Stimulated activated CD8-positive, alpha-beta memory T cell treated with anti-CD3 and anti-CD28 coated beads, Interleukin-7, amount 100 ng/mL, for 48 hours (primary cell): ENCODE measurements at places on chromosomes 13 and 19.
A peak's percentile ranks its signal among the peaks of the same experiment; 100 is the strongest.

DNA sequence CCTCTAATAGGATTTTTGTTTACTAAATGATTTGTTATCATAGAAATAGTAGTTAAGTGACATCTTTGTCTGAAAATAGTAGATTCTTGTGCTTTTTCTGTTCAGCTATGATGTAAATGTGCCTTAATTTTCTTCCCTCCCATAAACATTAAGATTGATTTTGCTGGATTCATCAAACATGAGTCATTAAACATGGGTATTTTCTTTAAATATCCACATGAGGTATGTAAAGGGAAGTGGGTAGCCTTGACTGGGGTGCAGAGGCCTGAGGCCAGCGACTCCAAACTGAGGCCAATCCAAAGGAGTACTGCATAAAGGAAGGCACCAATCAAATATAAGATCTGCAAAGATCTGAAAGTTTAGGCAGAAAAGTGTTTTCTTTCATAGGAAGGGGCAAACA is 3.7 kb downstream of the ZNF136 start:
- no peak for DNase-seq

GRCh38 chr13:110168999-110169933 is 137.7 kb downstream of the COL4A1 start:
- DNase-seq: no peak

DNA sequence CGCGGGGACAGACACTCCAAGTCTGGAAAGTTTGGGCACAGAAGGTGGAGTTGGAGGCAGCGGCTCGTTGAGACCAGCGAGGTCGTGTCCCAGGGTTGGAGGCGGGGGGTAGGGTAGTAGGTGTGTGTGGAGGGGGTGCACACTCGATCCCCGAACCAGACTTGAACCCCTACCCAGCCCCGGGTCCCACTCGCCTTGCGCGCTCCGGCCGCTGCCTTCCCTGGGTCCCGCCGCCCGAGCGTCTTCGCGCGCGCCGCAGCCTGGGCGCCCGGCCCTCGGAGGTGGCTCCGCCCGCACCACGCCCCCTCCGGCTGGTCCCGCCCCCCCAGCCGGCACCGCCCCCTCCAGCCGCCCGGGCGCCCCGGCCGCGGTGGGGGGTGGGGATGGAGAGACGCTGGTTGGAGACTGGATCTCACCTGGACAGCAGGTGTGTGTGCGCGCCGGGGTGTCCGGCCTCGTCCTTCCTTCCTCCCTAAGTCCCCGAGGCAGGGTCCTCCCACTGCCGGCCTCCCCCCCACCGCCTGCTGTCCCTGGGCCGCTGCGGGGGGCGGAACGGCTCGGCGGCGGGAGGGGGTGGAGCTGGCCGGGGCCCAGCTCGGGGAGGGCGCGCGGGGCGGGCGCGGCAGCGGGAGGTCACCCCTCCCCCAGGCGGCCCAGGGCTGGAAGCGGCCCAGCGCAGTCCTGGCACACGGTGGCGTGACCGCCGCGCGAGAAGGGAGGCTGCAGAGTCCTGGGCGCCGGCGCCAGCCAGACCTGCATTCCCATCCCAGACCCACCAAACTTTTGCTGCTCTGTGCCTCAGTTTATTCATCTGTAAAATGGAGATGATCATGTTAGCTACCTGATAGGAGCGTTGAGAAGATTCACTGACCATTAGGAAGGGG is at the start of gene KANK2:
KANK2 (minus strand) TSS at position 255 of the 884 bp plus-strand sequence. CDS start 3,034 bp downstream, outside the sequence.
- peak; percentile 55 for DNase-seq

GRCh38 chr13:32209652-32210051 is 105.5 kb downstream of the ZAR1L start:
- no peak for DNase-seq

GRCh38 chr13:77896977-77897376 is 21.7 kb downstream of the EDNRB start:
- no peak for DNase-seq

DNA sequence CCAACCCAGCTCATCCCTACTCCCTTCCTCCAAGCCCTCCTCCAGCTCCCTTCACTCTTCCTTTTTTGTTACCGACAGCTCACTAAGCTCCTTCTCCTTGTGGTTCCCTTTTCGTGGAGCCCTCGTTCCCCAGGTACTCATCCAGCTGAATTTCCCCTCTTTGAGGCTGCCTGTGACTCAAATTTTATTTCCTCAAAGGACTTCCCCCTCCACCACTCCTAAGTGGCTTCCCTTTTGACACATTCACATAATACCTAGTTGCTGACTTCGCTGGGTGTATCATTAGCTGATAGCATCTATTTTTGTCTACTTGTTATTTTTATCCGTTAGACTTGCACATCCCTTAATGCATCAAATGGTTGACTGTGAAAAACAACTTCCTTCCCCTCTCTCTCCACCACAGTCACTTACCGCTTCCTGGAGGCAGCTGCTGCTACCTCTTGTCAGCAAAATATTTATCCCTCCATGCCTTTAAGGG is 14.5 kb downstream of the FFAR2 start:
- no peak for DNase-seq

DNA sequence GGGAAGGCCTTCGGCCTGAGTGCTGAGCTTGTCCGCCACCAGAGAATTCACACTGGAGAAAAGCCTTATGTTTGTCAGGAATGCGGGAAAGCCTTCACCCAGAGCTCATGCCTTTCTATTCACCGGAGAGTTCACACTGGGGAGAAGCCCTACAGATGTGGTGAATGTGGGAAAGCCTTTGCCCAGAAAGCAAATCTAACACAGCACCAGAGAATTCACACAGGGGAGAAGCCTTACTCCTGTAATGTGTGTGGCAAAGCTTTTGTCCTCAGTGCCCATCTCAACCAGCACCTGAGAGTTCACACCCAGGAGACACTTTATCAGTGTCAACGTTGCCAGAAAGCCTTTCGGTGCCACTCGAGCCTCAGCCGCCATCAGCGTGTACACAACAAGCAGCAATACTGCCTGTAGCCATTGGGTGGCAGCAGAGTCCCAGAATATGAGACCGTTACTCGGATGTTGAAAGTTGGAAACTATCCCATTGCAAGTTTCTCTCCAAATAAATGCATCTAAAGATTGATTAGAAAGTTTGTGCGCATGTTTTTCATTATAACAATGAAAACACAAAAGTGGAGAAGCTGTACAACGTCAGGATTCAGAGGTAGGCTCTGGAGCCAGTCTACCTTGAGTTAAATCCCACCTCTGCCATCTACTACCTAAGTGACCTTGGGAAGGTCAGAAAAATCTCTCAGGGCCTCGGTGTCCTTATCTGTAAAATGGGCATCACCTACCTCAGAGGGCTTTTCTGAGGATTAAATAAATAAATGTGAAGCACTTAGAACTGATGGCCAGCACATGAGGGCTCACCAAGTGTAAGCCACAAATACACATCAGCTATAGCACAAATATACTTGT is 21.1 kb downstream of the ZNF473 start:
- DNase-seq: peak; percentile 7

- peak; percentile 97 for DNase-seq
Observed at GRCh38 chr19:11738746-11739620, at the start of gene ZNF823. TSS of gene ZNF823 (minus strand) at chr19:11738946. CDS start at chr19:11738819, 127 bp downstream.

DNA sequence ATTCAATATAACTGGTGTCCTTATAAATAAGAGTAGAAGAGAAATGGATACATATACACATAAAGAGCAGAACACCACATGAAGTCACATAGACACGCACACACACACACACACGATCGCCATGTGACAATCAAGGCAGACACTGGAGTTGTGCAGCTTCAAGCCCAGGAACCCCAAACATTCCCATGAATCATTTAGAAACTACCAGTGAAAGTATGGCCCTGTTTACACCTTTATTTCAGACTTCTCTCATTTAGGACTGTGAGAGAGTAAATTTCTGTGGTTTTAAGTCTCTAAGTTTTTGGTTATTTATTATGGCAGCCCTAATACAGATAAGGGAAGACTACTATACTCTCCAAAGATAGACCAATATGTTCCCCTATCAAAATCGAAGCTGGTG is 20.4 kb upstream of the TNFSF13B start:
- DNase-seq: no peak

- DNase-seq: no peak
Observed at GRCh38 chr13:19071161-19071936, 110.3 kb downstream of the TUBA3C start.

DNA sequence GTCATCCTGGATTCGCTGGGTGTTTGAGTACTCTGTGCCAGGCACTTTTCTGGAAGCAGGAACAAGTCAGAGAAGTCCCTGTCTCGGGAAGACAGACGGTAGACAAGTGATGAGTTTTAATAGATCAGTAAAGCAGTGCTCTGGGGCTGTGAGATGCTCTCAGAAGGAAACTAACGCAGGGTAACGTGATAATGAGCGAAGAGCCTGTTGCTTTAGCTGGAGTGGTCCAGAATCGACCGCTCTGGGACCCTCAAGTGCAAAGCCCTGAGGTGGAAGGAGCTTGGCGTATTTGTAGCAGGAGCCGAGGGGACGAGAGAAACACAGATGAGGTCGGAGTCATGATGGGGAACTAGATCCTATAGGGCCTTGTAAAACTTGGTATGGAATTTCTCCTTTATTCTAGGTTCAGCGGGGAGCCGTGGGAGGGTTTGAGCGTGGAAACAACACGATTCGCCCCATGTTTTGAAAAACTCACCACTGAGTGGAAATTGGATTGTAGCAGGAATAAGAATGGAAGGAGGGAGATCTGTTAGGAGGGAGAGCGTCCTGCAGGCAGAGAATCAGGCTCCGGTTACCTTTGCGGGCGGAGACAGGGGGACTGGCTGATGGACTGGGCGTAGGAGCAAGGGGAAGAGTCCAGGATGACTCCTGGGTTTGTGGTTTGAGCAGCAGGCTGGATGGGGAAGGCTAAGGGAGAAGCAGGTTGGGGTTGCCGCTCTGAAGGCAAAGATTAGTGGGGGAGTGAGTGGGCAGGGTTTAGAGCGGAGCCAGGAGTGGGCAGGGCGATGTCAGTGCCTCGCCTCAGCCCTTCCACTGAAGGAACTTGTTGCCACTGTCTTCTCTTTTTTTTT is 763 bp downstream of the POLD1 start:
- no peak for DNase-seq

- no peak for DNase-seq
Observed at GRCh38 chr13:46401432-46401831, 14.4 kb upstream of the RUBCNL start.

DNA sequence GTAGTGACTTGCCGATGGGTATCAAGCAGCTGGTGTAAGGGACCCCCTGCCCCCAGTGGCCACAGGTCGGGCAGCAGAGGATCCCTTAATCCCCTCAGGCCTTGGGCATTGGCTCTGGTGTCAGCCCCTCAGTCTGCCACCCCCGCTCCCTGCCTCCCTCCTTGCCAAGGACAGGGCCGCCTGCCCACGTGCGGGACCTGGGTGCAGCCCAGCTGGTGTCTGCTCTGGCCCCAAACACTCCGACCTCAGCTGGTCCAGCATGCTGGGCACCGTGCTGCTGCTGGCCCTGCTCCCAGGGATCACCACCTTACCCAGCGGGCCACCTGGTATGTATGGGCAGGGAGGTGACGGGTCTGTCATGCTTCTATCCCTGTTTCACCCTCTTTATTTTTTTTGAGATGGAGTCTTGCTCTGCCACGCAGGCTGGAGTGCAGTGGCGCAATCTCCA is at the start of gene TGFBR3L:
TGFBR3L (plus strand) TSS at position 233 of the 448 bp plus-strand sequence.
- DNase-seq: no peak

DNA sequence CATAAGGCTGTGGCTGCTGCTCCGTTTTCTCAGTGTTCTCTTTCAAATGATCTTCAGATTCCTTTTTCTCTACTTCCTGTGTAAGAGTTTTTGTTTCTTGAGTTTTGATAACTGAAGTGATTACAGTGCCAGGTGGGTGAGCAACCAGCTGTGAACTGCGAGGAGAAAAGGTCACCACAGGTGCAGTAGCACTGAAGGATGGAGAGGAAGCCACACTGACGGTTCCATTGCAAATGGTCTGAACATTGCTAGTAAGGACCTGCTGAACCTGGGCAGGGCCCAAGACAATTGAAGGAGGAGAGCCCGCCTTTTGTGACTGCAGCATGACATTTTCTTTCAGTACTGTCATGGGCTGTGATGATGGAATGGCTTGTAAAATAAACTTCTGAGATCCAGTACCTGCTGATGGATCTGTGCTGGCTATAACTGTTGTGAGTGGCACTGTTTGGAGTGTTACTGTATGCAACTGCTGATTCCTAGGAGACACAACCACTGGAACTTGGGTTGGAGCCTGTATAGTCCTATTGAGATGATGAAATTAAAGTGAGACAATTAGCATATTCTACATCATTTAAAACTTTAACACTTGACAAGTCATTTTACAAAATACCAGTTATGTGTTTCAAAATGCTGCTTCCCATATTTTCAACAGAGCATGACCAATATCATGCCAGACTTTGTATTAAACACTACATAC is 85.5 kb downstream of the ELF1 start:
- no peak for DNase-seq

GRCh38 chr13:74250738-74251190 is 116.6 kb upstream of the KLF12 start:
- DNase-seq: no peak

DNA sequence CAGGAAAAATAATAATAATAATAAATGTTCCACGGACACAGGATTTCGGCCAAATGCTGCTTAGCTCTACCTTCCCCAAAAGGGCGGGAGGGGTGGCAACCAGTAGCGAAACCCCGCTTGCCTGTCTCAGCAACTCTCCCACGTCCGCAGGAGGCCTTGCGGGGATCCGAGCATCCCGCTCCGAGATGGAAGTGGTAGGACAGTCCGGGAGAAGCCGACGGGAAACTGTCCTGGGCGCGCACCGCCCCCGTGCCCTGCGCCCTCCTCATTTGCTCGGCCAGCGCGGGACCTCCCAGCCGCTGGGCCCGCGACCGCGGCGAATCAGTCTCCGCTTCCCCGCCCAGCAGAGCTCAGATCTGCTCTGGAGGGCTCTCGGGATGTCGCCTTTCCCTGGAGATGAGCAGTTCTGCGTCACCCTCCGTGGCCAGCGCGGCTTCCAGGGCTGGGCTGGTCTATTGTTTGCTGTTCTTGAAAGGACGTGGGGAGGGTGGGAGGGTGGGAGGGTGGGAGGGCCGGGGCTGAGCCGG is 48.9 kb upstream of the PABPC3 start:
- no peak for DNase-seq

GRCh38 chr13:113357529-113357928 is 6.4 kb downstream of the GRTP1 start:
- DNase-seq: no peak

DNA sequence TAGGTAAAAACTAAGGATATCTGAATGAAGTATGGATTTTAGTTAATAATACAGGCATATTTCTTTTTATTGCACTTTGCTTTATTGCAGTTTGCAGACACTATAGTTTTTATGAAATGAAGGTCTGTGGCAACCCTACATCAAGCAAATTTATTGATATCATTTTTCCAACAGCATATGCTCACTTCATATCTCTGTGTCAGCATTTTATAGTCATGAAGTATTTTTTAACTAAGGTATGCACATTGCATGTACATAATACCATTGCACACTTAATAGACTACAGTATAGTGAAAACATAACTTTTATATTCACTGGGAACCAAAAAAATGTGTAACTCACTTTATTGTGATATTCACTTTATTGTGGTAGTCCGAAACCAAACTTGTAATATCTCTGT is 236.3 kb downstream of the SUCLA2 start:
- DNase-seq: no peak

GRCh38 chr19:1851654-1852580 is 3.6 kb upstream of the REXO1 start:
- no peak for DNase-seq
